SJSA1 (cell line): ENCODE measurements at places on chromosomes 1 and 21. TPM values are rescaled to one million over a fixed set of nuclear protein-coding genes. Genes with fewer than 3 reads are reported as not detected.

DNA sequence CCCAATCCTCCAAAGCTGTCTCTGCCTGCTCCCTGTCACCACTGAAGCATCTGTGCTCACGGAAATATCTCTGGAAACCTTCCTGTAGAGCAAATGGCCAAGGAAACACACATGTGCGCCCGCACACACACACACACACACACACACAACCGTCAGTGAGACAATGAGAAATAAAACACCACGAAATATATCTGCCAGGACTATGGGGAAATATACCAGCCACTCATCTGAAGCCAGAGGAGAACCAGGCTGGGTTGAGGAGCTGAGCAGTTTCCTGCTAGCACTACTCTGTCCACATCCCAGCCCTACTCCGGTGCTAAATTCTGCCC lies 25.1 kb upstream of the PLXNA2 start:
- no peak overlapping the region for H3K4me3 ChIP-seq
- H3K27ac ChIP-seq: no peak overlapping the region
- no peaks in the 10 kb centered on the region for H3K4me1 ChIP-seq

DNA sequence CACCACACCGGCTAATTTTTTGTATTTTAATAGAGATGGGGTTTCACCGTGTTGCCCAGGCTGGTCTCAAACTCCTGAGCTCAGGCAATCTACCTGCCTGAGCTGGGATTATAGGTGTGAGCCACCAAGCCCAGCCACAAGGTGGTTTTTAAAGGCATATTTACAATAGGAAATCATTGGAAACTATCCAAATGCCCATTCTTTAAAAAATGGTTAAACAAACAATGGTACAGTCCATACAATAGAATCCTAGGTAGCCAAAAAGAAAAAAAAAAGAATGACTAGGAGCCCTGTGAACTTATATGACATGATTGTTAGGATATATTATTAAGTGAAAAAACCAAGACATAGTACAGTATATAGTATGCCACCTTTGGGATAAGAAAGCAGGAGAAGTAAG lies 5.3 kb downstream of the ATP2B4 start:
- no peak overlapping the region for H3K27ac ChIP-seq
- H3K4me3 ChIP-seq: no peak overlapping the region
- peaks cover 34% of the 10 kb centered on the region for H3K4me1 ChIP-seq
- DNase-seq: no peak
- H3K36me3 ChIP-seq: peaks cover 55% of the 10 kb centered on the region

- no peak for DNase-seq
- H3K36me3 ChIP-seq: no peaks in the 10 kb centered on the region
- H3K4me3 ChIP-seq: no peak overlapping the region
- H3K4me1 ChIP-seq: peaks cover 13% of the 10 kb centered on the region
- no peak overlapping the region for H3K27ac ChIP-seq
- no peaks in the 10 kb centered on the region for H3K27me3 ChIP-seq
Measured at GRCh38 chr1:207093944-207094343, 5.3 kb downstream of the C4BPB start.

- H3K36me3 ChIP-seq: no peaks in the 10 kb centered on the region
- H3K27me3 ChIP-seq: no peaks in the 10 kb centered on the region
- H3K27ac ChIP-seq: no peak overlapping the region
- DNase-seq: no peak
Measured at GRCh38 chr1:193674292-193674944, 488.0 kb upstream of the B3GALT2 start.

OR10Z1 gene
- not detected in 2 replicates for total RNA-seq
